ENCODE measurements at places on chromosomes 3 and 15.

GRCh38 chr15:86295511-86295910 lies 215.8 kb downstream of the AGBL1 start:
- DNase-seq, result no peak

DNA sequence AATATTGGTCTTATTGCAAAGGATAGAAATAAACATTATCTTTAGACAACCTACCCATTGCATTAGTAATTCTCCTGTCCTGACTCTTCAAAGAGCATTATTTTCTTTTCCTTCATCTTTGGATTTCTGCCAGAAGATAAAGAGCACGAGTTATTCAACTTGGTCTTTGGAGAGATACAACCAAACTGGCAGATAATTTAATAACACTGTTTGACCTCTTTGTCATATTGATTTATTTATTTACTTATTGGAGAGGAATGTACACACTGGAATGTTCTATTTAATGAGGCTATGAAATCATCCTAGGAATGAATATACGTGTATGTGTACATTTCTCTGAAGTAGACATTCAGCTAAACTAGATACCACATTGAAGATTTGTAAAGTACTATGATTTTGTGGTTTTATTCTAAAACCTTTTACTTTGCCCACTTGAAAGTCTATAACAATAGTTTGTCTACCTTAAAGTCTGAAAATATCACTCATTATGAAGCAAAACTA lies 462.1 kb downstream of the C3orf38 start:
- DNase-seq, result no peak

GRCh38 chr3:71421820-71422566 lies 161.5 kb downstream of the FOXP1 start:
- DNase-seq, result no peak

DNA sequence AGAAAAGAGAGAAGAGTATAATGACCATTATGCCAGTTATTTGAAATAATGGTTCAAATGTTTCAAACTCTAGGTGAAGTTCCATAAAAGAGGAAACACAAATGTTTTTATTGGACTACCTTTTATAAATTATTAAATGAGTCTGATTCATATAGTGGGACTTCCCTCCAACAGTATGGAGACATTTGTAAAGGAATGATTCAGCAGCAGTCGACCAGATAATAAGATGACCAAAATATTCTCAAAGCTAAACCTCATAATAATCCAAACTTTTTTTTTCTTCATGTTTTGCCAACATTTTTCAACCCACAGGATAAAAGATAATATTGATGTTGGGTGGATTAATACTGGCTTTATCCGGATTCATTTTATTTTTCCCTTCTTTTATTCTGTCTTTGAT lies 18.8 kb downstream of the TIPARP start:
- DNase-seq, result no peak

GRCh38 chr15:89785774-89786140 lies 9.6 kb downstream of the MESP2 start:
- DNase-seq, result no peak

- DNase-seq, result no peak
These were observed 79.5 kb upstream of the PRR23C start for GRCh38 chr3:139124197-139124596.

- DNase-seq, result no peak
These were observed 113.0 kb upstream of the MME start for GRCh38 chr3:154967090-154967489.

- DNase-seq, result no peak
These were observed 85.8 kb downstream of the ATP11B start for GRCh38 chr3:182879031-182879611.

DNA sequence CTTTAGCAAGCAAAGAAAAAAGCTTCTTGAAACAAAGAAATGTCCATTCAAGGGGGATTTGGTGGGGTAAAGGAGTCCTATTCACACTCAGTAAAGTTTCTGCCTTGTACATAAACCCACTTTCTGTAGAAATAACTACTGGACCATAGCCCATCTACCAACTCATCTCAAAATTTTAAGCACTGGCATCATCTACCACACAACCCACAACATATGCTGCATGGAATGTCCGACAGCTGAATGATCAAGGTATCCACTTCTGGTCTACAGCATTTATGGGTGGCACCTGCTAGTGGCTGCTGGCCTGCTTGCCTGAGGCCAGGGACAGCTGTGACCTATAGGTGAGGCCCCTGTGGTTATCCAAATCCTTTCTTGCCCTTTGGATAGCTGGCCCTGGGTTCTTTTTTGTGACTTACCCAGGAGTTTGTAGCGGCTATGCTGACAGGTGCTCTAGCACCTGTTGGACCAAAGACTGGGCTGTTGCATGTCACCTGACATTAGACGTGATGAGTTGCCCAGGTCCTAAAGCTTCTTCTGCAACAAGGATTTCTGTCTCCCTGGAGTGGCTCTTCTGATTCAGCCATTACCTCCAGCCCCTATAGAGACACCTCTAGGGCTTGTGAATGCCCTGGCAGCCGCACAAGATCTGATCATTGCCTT lies 19.2 kb upstream of the MEF2A start:
- no peak for DNase-seq

All from stimulated activated CD8-positive, alpha-beta memory T cell treated with anti-CD3 and anti-CD28 coated beads, Interleukin-4, amount 100 ng/mL, for 1 hour (primary cell).